NCI-H187 treated with DMSO at 0.1 percent for 48 hours (cell line): ENCODE measurements at places on chromosomes 7 and 10.

- no peak for DNase-seq
Measured at GRCh38 chr10:92550924-92551323, 23.0 kb downstream of the IDE start.

GRCh38 chr7:30844483-30844874 lies 67.2 kb upstream of the AQP1 start:
- DNase-seq: no peak

DNA sequence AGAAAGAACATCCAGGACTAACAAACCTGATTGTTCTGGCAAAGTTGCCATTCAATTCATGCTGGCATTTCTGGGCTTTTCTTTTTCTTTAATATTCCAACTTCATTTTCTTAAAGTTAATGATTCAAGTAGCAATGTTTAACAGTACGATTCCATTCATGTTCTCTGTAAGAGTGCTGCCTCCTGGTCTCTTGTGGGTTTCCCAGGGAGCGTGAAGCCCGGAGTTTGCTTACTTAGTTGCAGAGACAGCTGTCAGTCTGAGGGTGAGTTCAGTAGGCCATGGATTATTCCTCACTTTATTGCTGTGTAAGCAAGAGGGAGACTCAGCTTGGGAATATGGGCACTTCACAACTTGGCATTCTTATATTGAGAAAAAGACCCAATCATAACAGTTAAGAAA lies 142.2 kb downstream of the TWIST1 start:
- no peak for DNase-seq

- DNase-seq: no peak
Measured at GRCh38 chr7:17646253-17646956, 293.9 kb downstream of the SNX13 start.

- DNase-seq: no peak
Measured at GRCh38 chr7:115008465-115009114, 86.7 kb downstream of the MDFIC start.

- no peak for DNase-seq
Measured at GRCh38 chr7:78609281-78609680, 810.7 kb downstream of the PHTF2 start.

GRCh38 chr7:32070051-32070405 lies 179 bp downstream of the PDE1C start:
- DNase-seq: no peak

- DNase-seq: no peak
Measured at GRCh38 chr7:85471740-85472139, 284.9 kb upstream of the SEMA3D start.

DNA sequence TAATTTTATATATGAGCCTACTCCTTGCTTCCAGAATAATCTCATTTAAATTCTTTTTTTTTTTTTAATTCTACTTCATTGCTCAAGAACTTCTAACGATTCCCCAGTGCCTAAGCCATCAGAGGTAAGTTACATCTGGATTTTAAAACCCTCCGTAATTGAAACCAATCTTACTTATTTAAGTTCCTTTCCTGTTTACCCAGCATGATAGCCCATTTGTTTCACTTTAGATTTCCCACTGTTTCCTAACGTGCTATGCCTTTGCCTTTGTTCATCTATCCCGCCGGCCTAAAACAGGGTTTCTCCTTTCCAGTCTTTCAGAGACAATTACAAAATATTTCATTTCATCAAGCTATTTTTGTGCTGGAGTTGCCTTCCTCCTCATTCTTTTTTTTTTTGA lies 75.8 kb upstream of the ETV1 start:
- no peak for DNase-seq
